Glutamatergic neuron (in vitro differentiated cells): ENCODE measurements at places on chromosomes 1 and 21.

DNA sequence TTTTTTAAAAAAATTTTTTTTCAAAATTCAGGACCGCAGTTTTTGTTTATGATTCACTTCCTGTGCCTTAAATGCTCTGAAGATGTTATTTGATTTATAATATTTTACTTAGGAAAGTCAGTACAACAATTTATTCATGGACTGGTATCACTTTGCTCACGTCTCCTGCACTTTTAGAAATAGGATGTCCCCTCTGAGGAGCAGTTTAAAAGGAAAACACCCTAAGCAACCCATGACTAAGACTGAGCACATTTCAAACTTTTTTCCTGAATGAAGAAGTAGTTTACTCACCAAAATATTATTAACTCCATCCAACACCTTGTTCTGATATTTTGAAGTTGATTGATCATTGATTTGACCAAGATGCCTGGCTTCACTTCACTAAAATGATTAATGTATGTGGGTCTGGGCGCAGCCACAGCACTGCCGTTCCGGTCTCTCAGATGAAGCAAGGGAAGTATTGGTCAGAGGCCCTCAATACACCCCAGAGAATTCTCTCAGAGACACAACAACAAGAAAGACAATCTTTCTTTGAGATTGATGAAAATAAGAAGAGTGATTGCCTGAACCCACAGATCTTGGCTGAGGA is 223.9 kb downstream of the TGFB2 start:
- no peak for DNase-seq

GRCh38 chr1:66840929-66841328 is 39.9 kb upstream of the INSL5 start:
- DNase-seq: no peak

- DNase-seq: no peak
These were observed 138.1 kb upstream of the IRF2BP2 start for GRCh38 chr1:234748066-234748465.

DNA sequence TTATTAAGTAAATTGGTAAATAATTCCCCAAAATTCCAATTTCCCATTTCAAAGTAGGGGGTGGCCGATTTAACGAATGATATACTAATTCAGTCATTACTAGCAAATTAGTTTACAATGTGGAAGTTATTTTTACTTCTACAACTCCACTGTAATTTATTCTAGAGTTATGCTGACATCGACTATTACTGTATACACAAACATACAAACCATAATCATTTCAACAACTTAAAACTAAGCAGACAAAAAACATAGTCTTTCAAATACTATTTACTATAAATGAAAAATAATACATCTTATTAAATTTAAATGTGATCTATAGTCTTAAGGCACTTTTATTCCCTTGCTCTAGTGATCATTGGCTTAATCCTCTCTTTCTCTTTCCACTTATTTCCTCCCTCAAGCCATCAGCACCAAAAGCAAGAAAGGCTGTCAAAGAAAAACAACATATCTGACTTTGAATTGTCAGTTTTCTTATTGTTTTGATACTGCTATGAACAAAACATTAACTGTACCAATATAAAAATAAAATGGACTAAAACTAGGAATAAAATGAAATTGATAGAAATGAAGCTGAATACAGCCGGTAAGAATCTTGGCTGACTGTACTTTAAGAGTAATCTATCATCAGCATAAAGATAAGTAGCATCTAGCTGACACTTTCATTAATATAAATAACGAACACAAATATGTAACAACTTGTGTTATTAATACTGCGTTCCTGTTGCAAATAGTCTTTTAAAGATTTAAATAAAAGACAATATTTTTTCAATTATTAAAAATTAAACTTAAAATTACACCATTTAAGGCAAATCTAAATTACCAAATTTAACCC is 4.1 kb downstream of the CDC42BPA start:
- no peak for DNase-seq

- DNase-seq: no peak
These were observed 149.9 kb downstream of the MRPL39 start for GRCh38 chr21:25457411-25457810.

GRCh38 chr1:229769006-229769405 is 143.0 kb downstream of the URB2 start:
- DNase-seq: no peak

DNA sequence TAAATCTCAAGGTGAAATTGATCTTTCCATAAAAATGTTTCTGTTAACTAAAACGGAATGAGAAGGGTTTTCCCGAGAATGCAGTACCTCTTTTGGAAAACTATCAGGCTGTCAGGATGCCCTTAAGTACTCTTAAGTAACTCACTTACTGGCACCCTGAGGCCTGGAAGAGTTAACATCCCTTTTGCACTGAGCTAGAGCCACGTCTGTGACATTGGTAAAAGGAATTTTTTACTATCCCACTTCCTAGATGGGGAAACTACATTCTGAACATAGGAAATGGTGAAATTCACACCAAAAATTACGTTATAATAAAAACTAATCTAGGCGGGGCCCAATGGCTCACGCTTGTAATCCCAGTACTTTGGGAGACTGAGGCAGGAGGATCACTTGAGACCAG is 39.7 kb upstream of the MAP10 start:
- DNase-seq: no peak

DNA sequence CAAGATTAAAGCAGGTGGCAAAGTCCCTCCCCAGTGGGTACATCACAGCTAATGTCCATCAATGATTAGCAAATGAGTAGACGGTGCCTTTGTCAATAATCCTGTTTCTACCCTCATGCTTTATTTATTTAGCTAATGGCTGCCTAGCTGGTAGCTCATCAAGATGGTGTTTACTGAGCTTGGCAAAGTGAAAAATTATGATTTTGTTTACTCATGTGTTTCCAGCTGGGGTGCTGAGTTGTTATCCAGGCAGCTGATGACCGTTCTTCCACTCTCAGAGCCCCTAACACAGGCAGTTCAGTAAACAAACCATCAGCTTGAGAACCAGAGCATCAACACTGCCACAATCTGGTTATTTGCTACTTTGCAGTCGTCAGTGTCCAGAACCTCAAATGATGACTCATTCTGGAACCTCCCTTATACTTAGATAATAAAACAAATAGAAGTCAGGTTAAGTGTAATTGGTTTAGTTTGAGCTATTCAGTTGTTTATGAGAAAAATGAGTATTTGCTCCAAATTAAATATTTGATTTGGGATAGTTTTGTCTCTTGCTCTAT is 163.9 kb downstream of the ST6GALNAC5 start:
- DNase-seq: no peak
